Fibroblast of villous mesenchyme (primary cell): ENCODE measurements at places on chromosomes 11 and 22. TPM values are rescaled to one million over a fixed set of nuclear protein-coding genes. Genes with fewer than 3 reads are reported as not detected.

NLRP10 gene
- total RNA-seq = 3.9 and 9.1 TPM in 2 replicates

CHRDL2 gene
- not detected in 2 replicates for total RNA-seq

MCHR1 gene
- 0.32 and 0.43 TPM in 2 replicates for total RNA-seq

MOGAT2 gene
- not detected in 2 replicates for total RNA-seq

CELSR1 gene
- total RNA-seq = 0.64 and 1.7 TPM in 2 replicates

C22orf15 gene
- total RNA-seq = 0.43 and 1.6 TPM in 2 replicates

UQCC3 gene
- total RNA-seq = 6.5 and 10.0 TPM in 2 replicates

- peak; percentile 80 for DNase-seq
Measured at GRCh38 chr11:45847911-45848316, 639 bp downstream of the CRY2 start.

GRCh38 chr22:45359627-45360026 is 49.9 kb downstream of the FAM118A start:
- DNase-seq = no peak

DNA sequence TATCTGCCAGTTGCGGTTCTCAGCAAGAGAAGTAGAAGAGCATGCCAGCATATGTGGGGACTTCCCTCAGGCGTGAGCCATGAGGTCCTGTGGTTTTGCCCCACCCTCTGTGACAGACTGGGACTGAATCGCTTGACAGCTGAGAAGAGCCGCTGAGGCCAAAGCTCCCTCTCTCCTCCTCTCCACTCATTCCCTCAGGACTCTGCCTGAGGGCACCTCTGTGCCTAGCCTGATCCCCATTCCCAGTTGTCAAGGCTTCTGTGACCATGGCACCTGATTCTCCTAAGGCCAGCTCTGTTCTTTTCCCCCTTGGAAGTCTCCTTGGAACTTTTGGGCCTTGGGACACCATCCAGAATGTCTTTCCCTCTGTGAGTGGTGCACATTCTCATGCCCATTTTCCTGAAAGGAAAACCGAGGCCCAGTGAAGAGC is 27.0 kb downstream of the ART5 start:
- no peak for DNase-seq

- no peak for DNase-seq
Measured at GRCh38 chr11:42012271-42012670, 552.8 kb upstream of the LRRC4C start.

DNA sequence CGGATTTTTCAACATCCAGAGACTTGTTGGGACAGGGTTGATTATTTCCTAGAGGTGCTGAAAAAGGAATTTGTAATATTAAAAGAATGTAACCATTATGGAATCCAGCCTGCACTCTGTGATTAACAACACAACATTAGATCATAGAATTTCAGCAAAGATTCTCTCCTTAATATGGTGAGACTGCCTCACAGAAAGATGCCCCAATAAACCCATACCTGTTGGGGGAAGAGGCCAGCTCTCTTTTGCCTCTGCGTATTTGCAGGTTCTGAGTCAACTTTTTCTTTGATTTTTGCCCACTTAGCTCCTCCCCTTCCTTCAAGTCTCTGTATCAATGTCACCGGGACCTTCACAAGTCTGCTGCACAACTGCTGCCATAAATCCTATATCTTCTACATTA is 12.4 kb upstream of the MTMR3 start:
- DNase-seq = no peak

GRCh38 chr11:46120346-46121300 is 631 bp downstream of the PHF21A start:
- DNase-seq = peak; percentile 82

DNA sequence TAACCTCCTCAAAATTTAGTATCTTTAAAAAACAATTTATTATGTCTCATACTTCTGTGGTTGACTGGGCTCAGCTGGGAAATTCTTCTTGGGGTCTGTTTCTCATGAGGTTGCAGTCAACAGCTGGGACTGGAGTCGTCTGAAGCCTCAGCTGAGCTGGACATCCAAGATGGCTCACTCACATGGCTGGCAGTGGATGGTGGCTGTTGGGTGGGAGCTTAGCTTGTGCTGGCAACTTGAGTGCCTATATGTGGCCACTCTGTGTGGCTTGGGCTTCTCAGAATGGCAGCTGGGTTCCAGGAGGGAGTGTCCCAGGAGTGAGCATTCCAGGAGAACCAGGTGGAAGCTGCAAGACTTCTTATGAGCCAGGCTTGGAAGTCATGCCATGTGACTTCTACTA is 13.2 kb downstream of the THY1 start:
- DNase-seq = no peak

GRCh38 chr22:21996175-21996720 is 13.7 kb upstream of the TOP3B start:
- peak; percentile 22 for DNase-seq

- DNase-seq = peak; percentile 54
Measured at GRCh38 chr11:40306938-40307548, 1152.4 kb downstream of the LRRC4C start.

- peak; percentile 87 for DNase-seq
Measured at GRCh38 chr22:37186228-37186996, 1.6 kb downstream of the C1QTNF6 start.

DNA sequence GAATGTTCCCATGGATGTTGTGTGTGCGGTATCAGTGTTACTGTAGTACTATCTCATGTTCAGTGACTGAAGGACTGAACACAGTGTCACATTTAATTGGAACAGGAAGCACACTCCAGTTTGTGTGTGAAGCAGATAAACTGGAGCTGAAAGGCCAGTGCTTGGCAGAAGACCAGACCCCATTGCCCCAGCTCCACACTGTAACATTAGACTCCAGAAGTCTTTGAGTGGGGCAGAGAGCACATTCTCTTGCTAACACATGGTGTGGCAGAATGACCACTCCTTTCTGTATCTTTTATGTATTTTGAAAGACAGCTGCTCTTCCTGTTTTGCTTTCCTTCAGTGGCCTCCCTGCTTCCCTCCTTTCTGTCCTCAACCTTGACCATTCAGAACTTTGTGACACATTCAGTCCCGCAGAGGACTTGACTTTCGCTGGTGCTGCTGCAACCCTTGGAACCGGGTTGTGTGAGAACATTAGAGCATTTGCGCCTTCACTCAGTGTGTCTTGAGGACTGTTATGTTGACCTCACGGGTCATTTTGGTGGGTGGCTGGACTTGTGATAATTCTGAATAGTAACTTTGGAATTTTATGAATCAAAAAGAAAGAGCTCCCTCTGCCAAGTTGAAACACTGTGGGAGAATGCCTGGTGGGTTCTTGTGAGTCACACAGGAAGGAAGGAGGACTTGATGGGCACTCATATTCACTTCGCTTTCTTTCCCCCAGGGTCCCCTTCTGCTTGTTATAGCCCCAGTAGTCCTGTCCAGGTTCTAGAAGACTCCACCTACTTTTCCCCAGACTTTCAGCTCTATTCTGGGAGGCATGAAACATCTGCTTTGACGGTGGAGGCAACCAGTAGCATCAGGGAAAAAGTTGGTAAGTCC is 26.4 kb downstream of the AMOTL1 start:
- DNase-seq = peak; percentile 90

DNA sequence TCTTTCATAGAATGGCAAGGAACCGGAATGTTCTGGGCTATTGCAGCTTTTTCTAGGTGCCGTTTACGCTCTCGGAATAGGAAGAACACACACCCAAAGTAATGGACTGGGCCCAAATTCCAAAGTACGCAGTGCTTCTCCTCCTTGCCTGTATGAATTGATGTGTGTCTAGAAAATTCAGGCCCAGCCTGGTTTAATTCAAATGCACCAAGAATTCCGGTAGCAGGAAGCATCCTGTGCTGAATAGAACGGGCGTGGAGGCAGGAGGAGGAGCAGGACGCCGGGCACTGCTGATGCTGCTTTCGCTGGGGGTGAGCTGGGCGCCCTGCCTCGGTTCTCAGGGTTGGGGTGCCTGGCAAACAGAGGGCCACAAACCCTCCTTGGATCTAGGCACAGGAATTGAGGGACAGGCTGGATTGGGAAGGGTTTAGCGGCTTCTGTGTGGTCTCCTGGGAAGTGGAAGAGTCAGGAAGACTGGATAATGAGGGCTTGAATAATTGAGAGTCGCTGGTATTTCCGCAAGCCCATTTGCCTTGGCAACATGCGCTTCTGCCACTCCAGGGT is 2.0 kb downstream of the PARVB start:
- DNase-seq = no peak

DNA sequence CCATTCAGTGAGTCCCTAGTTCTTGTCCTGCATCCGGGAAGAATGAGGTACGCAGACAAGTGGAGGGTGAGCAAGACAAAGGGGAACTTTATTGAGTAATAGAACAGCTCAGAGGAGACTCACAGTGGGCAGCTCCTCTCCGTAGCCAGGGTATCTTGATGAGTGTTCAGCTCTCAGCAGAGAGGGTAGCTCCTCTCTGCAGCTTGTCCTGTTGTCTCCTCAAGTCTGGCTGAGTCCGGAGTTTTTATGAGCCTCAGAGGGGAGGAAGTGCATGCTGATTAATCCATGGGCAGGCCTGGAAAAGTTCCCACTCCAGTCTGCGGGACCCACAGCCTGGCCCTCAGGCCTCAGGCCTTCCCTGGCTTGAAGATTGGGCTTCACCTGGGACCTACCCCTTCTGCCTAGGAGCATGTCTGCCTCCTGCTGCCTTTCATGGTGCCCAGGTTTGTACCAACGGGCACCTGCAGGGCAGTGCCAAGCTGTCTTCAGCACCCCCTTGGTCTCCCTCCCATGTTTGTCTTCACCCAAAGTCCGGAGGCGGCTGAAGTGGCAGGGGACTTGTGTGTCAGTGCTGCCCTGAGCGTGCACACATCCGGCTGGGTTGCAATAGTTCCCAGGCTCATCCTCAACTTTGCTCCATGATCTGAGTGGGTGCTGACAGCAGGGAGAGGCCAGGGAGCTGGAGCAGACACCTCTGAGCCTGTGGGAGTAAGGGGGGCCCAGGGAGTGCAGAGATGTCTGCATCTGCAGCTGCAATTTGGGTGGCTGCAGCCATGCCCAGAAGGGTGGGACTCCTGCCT is 134.2 kb downstream of the LDLRAD3 start:
- DNase-seq = no peak

- DNase-seq = no peak
Measured at GRCh38 chr11:88508418-88508758, 170.9 kb upstream of the CTSC start.

GRCh38 chr11:860234-861104 is 17.8 kb downstream of the TSPAN4 start:
- no peak for DNase-seq

DNA sequence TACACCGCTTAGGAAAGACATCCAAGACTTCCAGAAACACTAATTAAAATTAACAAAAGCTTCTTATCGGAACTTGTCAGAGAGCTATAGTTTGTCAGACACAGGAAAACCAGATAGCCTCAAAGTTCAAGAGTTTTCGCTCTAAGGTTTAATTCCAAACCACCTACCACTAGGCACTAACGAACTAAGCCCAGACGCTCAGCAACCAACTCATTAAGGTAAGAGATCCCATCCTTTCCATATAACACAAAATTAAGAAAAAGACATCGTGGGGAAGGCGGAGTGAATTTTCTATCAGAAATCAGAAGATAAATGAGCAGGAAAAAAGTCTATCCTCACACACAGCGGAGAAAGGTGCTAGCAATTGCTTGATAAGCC is 382 bp downstream of the IMMP1L start:
- DNase-seq = no peak

DNA sequence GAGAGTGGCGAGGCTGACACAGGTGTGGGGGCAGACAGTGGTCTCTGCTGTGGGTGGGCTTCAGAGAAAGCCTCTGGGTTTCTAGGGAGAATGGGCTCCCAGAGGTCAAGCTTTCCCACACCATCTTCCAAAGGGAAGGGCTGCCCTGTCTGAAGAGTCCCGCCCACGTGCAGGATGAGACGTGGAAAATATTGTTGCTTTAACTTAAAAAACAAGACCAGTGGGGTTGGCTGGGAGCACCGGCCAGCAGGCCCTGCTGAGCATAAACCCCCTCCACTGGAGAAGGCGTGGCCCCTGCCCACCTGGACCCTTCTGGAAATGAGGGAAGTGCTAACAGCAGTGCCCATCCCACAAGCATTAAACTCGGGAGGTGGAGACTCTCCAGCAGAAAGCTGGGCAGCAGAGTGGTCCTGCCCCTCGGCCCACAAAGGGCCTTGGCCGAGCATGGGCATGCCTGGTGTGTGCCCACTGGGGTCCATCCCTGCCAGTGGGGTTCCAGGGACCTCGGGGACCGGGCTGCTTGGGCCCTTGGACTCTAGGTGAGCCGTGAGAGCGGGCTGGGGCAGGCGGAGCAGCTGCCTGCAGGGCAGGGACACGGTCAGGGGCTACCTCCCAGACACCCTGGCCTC is 15.4 kb downstream of the SELENOO start:
- no peak for DNase-seq

- DNase-seq = no peak
Measured at GRCh38 chr22:44426981-44427380, 71.1 kb downstream of the RTL6 start.

GRCh38 chr11:111633756-111634362 is 31.6 kb downstream of the SIK2 start:
- no peak for DNase-seq

DNA sequence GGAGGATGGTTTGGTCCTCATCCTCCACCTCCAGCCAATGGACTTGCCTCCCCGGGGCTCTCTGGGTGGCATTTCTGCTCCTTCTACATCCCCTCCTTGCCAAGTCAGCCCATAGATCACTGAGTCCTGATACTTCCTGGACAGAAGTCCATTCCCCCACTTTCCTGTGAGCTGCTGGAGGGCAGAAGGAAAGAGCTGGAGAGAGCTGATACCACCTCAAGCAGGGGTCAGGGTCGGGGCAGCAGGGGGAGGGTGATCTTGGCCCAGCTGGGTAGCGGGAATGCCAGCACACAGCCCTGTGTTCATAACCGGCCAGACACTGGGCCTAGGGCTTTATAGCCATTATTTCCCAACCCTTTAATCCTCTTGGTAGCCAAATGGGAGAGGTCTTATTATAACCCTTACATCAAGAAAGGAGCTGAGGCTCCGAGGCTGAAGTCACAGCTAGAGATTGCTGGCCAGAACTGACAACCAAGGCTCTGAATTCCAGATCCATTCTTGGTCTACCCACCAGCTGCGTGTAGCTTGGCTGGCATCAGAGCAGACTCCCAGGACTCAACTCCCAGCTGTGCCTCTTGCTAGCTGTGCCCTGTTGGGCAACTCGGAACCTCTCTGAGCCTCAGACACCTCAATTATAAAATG is 39.9 kb downstream of the CD6 start:
- no peak for DNase-seq

DNA sequence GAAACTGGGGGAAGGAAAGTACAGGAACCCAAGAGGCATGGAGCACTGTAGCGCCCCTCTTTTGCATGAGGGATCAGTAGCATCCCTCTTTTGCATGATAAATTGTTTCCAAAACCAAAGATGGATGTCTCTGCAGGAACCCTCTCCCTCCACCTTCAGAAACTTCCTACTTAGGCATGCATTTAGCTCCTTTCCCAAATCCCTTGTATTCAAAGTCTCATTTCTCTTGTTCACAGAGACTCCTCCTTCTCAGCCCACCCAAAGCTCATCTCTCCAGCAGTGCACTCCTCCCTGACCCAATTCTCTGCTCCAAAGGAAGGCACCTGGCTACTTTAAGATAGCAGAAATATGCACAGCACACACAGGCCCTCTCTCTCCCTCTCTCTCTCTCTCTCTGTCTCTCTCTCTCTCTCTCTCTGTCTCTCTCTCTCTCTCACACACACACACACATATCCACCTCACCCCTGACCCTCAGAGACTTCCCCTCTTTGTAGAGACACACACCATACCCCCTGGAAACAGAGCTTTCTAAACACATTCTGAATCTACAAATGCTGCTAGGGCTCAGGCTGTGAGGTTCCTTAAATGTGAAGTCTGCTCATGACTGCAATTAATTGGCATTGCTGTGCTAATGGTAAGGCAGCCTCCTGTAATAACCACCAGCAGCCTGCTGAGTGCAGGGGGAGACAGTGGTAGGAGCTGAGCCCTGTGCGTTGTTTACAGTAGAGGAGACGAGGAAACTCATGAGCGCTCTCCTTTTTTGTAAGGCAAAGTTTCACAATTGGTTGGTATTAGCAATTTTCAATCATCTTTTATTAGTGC is 519.6 kb downstream of the NTM start:
- peak; percentile 47 for DNase-seq

- DNase-seq = no peak
Measured at GRCh38 chr11:134711588-134711987, 299.5 kb upstream of the B3GAT1 start.
